Stimulated activated CD8-positive, alpha-beta memory T cell treated with anti-CD3 and anti-CD28 coated beads, Interleukin-15, amount 100 ng/mL, for 48 hours (primary cell): ENCODE measurements at places on chromosomes 7 and 10.
A peak's percentile ranks its signal among the peaks of the same experiment; 100 is the strongest.

- DNase-seq: no peak
These were observed 84.6 kb downstream of the AKAP9 start for GRCh38 chr7:92025260-92025659.

DNA sequence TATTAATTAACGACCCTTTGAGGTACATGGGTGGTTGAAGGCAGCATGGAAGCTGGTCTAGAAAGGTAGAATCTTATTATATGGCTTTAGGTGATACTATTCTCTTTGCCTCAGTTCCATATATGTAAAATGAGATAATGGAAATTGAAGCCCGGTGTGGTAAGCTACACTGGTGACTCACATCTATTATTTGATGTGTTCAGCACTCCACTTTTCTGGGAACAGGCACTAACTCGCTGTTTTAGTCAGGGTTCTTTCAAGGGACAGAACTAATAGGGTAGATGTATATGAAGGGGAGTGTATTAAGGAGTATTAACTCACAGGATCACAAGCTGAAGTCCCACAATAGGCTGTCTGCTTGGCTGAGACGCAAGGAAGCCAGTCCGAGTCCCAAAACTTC is 4.4 kb upstream of the TRUB1 start:
- DNase-seq: no peak

DNA sequence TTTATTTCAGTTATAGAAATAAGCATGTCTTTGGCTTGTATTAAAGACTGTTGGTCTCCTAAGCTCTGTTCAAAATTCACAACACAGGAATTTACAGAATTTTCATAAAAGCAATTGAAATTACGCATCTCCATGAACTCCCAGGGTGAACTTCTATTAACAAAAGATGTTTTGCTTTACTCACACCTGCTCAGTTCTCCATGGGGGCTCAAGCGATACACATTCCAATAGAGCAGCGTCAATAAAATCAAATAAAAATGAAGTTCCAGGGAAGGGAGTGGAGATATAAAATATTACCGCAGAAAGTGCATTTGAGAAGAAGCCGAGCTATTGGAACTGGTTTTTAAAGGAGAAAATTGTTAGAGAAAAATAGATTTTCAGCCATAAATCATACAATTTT is 41.5 kb upstream of the ZNF438 start:
- DNase-seq: no peak

DNA sequence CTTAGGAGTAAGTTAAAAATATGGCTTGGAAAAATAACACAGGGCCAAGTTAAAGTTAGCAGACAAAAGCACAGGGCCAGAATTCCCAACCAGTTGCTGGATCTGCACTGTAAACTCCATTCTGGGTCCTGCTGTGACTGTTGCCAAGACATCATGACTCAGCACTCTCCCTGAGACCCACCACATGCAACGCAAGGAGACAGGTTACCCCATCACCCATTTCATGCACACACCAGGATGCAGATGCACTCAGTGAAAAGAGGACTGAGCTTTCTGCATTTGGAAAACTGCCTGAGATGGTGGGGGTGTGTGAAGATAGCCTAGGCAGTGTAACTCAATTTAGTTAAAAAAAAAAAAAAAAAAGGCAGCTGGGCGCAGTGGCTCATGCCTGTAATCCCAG is 97.6 kb upstream of the ZNF438 start:
- no peak for DNase-seq

DNA sequence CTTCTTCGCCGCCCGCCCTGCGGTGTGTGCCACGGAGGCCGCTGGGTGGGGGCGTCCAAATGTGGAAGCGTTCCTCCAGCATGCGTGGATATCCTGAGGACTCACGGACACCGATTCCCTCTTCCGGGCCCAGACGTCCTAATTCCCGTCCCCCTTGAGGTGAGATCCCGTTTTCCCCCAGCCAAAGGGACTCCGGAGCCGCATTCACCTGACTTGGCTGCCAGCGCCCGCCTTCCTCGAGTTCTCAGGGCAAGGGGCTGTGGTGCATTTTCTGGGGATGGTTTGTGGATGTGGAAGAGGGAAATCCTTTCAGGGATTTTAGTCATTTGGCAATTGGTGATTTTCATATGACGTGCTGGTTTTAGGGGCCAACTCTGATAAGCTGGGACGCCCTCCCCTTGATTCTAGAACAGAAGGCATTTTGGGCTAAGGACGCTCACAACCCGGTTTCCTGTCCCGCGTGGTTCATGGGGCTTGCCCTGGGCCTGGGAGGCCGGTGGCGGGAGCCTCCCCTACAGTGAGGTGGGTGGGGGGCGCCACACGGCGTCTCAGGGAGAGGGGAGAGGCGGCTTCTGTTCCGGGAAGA is 165.4 kb downstream of the ACTR3B start:
- DNase-seq: no peak

- no peak for DNase-seq
These were observed 64.4 kb downstream of the PROSER2 start for GRCh38 chr10:11887381-11888227.

- DNase-seq: no peak
These were observed 229.5 kb downstream of the PTPRN2 start for GRCh38 chr7:158357898-158358821.

GRCh38 chr10:47420305-47421056 is 36.4 kb upstream of the ZNF488 start:
- DNase-seq: no peak

- DNase-seq: no peak
These were observed 66.8 kb upstream of the DNAJB6 start for GRCh38 chr7:157270060-157270444.

GRCh38 chr10:91603931-91604331 is 28.9 kb downstream of the PPP1R3C start:
- DNase-seq: no peak

DNA sequence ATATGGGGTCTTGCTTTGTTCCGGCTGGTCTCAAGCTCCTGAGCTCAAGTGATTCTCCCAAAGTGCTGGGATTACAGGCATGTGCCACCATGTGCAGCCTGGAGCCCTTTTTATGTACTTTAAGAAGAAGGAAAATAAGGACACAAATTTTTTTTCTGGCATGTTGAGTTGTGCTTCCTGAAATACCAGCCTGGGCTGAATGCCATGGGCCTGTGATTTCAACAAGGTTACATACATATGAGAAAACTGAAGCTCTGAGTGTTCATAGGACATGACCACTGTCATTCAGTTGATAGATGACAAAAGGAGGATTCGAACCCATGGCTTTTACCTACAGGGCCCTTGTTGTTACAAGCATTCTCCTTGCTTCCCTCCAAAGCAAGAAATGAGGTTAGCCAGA is 36.1 kb downstream of the ST8SIA6 start:
- DNase-seq: no peak

- DNase-seq: no peak
These were observed 182.7 kb downstream of the FAM107B start for GRCh38 chr10:14592026-14592425.

DNA sequence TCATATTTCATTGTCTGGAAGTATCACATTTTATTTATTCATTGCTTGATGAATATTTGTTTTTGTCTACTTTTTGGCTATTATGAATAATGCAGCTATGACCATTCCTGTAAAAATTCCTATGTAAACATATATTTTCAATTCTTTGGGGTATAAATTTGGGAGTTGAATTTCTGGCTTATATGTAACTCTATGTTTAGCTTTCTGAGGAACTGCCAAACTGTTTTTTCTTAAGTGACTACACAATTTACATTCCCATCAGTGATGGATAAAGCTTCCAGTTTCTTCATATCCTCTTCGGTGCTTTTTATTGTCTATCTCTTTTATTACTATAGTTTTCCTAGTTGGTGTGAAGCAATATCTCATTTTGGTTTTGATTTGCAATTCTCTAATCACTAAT is 115.6 kb upstream of the CXCL12 start:
- no peak for DNase-seq

DNA sequence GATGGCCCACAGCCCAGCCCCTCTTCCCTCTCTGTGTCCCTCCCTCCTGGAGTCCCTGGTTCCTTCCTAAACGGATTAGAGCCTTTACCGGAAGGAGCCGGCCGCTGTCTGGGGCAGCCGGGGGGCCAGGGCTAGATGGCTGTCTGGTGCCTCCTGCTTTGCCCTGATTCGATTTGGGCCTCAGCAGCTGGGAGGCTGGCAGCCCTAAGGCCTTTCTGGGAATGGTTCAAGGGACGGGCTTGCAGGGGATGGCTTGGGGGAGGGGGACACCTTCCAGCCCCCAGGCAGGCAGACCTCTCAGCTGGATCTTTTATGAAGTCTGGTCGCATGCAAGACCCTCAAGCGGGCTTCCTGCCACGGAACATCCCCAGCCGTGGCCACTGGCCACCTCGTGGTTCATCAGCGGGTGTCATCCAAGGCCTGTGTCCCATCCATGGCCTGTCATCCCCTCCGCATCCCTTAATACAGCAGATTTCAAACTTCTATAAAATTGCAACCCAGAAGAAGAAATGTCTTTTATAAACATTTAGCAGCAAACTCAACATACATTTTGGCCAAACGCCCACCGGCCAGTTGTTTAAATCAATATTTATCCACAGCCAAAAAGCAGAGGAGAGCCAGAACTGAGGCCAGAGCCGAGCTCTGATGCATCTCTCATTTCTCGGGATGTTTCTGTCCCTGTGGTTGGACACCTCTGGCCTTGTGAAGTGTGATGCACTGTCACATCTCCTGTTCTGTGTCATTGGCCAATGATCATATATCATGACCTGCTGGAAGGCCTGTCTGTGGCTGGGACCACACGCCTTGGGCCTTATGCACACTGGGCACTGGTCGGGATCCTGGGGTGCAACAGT is 52.0 kb downstream of the GTF2IRD1 start:
- DNase-seq: no peak

DNA sequence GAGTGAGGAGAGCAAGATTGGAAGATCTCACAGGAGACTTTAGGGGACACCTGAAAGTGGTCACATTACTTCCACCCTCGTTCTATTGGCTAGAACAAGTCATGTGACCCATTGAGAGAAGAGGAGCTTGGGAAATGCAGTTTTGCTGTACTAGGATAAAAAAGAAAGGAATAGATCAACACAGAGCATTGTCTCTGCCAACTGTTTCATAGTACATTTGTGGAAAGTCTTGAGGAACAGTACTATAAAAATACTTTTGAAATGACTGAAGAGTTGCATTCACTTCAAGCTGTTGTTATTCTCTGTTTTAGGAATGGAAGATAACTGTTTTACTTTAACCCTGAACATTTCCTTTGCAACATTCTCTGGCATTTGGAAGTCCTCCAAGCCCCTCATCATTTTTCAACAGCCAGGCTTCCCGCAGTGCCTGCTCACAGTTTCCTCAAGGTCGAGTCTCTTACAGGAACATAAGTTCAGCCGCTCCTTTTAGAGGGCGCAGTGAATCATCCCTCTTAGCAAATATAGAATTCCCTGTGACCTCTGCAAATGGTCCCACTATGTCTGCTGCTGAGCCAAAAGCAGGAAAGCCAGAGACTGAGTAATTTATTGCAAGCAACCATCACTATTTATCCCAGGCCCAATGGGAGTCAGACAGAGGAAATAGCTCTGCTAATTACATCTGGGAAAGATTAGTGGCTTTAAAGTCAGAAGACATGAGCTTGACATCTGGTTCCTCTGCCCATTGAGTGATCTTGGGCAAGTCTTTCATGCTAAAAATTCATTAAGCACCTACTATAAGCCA is 40.7 kb downstream of the MRPL32 start:
- no peak for DNase-seq

DNA sequence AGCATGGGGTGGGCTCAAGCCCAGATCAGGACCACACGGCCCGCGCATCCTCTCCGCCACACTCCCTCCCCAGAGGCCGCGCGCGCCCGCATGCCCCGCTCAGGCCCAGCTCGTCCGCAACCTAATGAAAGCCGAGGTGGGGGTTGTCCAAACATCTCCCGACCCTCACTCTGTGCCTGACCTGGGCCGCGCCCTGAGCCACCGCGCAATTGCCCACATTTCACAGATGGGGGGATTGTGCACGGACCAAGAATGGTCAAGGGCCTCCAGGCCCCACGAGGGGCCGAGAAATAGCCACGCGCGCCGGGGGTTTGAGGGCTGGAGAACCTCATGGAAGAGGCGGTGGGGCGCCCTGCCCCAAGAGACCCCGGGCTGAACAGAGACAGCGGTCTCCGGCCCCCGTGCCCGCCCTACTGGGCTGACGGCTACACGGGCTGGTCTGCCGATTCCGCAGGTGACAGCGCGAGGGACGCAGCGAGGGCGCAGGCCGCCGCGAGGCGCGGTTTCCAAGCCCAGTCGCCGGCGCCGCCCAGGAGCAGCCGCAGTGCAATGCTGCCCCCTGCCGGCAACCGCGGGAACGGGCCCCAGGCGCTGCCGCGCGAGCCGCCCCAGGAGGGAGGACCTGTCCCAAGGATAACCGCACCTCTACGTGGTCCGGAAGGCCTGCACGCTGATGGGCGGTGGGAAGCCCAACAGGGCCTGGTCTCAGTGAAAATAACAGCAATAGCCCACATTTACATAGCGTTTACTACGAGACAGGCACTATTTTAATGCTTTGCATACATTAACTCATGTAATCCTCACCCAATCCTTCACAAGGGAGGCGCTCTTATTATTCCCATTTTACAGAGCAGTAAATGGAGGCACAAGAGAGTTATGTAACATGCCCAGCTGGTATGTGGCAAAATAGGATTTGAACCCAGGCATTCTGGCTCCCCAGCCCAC is 10.5 kb upstream of the GRID1 start:
- DNase-seq: peak; percentile 73

DNA sequence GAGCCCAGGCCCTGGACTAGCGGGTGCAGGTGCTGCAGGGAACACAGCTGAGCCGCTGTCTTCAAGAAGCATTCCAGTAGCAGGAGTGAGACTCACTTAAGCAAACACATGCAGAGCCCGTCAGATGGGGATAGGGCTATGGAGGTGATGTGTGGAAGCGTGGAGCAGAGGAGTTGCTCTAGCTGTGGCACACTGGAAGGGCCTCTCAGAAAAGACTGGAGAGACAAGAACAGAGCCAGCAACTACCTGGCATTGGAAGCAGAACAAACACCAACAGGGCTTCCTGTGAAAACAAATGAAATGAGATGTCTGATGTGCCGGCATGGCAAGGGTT is 37.8 kb upstream of the GALNTL5 start:
- no peak for DNase-seq

GRCh38 chr7:97005183-97006054 is at the start of gene DLX6:
TSS of gene DLX6 (plus strand) at chr7:97005553. CDS start at chr7:97005978, 425 bp downstream.
- peak; percentile 22 for DNase-seq

DNA sequence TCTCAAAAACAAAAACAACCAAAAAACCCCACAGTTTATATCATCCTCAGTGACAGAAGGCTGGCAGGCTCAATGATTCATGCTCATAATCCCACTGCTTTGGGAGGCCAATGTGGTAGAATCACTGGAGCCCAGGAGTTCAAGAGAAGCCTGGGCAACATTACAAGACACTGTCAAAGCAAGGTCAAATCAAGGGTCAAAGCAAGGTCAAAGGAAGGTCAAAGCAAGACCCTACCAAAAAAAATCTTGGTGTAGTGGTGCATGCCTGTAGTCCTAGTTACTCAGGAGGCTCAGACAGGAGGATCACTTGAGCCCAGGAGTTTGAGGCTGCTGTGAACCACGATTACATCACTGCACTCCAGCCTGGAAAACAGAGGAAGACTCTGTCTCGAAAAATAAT is 14.2 kb upstream of the NPC1L1 start:
- DNase-seq: no peak
